ENCODE measurements at places on chromosomes 13 and 19.

DNA sequence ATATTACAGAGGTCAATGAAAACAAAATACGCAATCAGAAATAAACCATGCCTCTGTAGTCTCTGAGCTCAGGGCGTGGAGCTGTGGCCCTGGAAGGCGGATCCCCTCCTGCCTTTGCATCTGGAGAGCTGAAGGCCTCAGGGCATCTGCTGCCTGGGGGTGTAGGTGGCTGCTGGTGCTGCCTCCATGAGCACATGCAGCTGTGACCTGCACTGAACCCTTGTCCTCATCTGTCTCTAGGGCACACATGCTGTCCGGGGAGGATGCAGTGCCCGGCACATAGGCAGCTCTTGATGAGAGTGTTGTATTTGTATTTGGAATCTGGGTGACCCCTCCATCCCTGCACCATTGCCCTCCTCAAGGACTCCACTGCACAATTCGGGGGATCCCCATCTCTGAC lies 185.7 kb downstream of the TEX29 start:
- DNase-seq: no peak

- DNase-seq: no peak
Measured at GRCh38 chr19:42655748-42656147, 61.0 kb upstream of the CEACAM8 start.

DNA sequence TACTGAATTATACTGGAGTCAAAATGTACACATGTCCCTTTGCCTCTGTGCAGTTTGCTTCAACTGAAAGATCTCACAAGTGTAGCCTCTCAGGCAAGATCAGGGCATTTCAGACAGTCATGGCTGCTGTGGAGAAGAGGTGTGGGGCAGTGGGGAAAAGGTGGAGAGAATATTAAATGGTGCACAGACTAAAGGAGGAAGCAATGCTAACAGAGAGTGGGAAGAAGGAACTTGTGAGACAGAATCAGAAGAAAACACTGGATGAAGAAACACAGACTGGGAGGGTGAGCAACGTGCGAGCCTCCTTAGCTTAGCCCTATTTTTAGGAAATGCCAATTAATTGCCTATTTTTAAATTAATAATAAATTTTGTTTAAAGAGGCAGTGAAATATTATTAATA lies 49.6 kb upstream of the RAP2A start:
- DNase-seq: no peak

GRCh38 chr13:63436325-63436668 lies 2020.6 kb upstream of the PCDH20 start:
- DNase-seq: no peak

- no peak for DNase-seq
Measured at GRCh38 chr19:54667217-54667616, 4.4 kb downstream of the LILRB4 start.

All from Caco-2 (cell line).